ENCODE measurements at places on chromosomes 11 and 22. TPM values are rescaled to one million over a fixed set of nuclear protein-coding genes. Genes with fewer than 3 reads are reported as not detected.
A peak's percentile ranks its signal among the peaks of the same experiment; 100 is the strongest.

DNA sequence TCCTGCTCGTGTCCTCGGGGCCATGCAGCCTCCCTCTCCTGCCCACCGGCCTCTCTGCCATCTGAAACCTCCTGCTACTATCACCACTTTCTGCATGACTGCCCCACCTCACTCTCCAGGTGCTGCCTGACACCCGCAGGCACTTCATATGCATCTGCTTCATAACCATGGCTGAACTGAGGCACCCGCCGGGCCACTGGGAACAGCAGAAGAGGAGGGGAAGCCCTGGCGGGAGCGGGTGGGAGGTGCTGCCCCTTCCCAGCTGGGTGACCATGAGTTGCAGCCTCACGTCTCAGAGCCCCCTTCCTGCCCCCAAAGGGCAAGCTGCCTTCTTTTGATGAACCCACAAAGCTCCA, 21.7 kb upstream of the PICK1 start:
- H3K36me3 ChIP-seq: no peaks in the 10 kb centered on the region
- H3K27me3 ChIP-seq: no peaks in the 10 kb centered on the region
- H3K4me3 ChIP-seq: no peak overlapping the region
- H3K4me1 ChIP-seq: peaks cover 14% of the 10 kb centered on the region
- DNase-seq: peak; percentile 14

- H3K4me3 ChIP-seq: no peak overlapping the region
- H3K27ac ChIP-seq: no peak overlapping the region
- H3K4me1 ChIP-seq: peaks cover 9% of the 10 kb centered on the region
- H3K36me3 ChIP-seq: no peaks in the 10 kb centered on the region
- no peaks in the 10 kb centered on the region for H3K27me3 ChIP-seq
Measured at GRCh38 chr11:130725421-130726233, 190.7 kb downstream of the SNX19 start.

HSPB2 gene
- total RNA-seq: not detected

DNA sequence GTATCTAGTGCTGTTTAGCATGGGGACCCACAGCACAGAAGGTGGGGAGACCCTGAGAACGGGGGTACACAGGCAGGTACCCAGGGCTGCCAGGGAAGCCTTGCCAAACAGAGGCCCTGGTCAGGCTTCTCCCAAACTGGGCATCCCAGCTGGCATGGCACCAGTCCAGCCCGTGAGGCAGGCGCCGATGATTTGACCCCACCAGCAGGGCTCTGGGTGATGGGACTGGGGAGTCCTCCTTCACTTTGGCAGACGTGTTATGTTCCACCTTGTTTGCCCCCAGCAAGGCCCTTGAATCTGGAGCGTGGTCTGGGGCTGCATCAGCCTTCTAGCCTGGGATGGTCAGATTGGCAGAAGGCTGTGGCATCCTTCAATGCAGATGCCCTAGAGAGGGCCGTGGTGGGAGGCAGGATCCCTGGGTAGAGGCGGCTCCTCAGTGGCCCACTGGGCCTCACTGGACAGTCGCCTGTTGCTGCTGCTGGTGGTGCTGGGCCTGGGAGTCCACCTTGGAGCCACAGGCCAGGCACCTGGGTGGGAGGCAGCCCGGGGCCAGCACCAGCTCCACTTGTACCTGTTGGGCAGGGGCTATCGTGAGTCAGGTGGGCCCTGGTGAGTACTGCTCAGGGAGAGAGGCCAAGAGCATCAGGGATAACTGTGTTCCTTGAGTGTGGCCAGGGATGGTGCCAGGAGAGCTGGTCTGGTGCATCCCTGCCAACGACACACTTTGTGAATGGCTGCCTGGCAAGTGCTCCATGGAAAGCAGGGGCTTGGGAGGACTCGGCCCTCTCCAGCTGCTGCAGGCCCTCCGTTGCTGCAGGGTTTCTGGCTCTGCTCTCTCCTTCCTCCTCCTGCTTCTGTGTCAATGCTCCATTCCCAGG, 3.3 kb downstream of the ADORA2A start:
- peaks cover 2% of the 10 kb centered on the region for H3K27me3 ChIP-seq
- H3K4me3 ChIP-seq: no peak overlapping the region
- DNase-seq: no peak
- H3K27ac ChIP-seq: peak overlapping the region; percentile 72

- peak; percentile 97 for DNase-seq
- H3K27ac ChIP-seq: peak within 1 kb of the TSS; percentile 98
- peaks cover 55% of the 10 kb centered on the region for H3K4me1 ChIP-seq
- H3K27me3 ChIP-seq: no peaks in the 10 kb centered on the region
- H3K4me3 ChIP-seq: peak within 1 kb of the TSS; percentile 72
Measured at GRCh38 chr22:17158568-17159503, at the start of gene HDHD5. TSS of gene HDHD5 (minus strand) at chr22:17159277. CDS start at chr22:17159251, 26 bp downstream.

DNA sequence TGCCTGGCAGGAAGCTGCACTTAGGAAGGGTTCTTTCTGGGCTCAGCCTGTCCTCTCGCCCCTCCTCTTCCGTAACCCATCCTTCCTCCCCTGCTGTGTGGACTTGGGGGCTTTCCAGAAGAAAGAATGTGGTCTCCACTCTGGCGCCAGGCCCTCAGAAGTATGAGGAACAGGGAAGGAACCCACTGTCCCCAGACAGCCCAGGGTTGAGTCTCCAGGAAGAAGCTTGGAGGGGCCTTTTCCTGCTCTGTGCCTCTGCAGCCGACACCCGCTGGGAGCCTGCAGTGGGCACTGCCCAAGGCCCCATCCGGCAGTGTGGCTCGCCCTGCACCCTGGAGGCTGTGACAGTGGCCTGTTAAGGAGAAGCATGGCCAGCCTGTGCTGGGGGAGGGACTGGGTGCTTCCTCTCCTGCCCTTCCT, 112.6 kb downstream of the ST3GAL4 start:
- no peak overlapping the region for H3K4me3 ChIP-seq
- DNase-seq: no peak
- no peaks in the 10 kb centered on the region for H3K27me3 ChIP-seq

DNA sequence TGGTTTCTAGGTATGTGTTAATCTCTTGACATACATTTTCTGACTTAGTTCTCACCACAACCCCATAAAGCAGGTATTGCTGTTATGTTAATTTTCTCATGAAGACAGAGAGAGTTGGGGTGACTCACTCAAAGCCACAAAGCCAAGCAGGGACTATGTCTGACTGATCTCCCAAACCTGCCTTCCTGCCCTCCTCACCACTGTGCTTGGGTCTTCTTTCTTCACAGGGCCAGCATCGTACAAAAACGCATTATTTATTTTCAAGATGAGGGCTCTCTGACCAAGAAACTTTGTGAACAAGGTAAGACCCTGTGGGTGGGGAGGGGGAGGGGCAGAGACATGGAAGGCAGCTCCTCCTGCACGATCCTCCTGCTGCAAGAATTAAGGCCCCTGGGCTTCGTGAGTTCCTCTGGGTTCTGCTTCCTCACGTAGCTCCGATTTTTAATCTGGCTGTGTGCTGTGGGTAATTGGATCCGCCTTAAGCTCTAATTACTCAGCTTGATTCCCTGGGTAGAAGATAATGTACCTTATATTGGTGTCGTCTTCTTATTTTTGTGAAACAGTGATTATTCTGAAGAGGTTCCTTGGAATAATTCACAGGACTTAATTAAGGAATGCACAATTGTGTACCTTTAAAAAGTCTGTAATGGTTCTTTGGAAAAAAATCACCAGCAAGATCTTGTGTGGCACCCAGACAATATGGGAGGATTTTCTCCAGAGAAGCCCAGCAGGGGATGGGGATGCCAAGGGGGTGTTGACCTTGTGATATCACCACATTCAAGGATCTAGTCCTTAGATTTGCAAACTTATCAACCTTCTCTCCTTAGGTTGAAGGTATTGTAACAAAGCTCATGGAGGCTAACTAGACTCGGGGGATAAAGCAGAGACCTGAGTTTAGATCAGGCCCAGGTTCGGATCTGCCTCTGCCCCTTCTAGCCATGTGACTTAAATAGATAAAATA, 112.9 kb downstream of the SPON1 start:
- H3K27me3 ChIP-seq: no peaks in the 10 kb centered on the region
- H3K4me3 ChIP-seq: no peak overlapping the region
- peaks cover 14% of the 10 kb centered on the region for H3K4me1 ChIP-seq

GRCh38 chr22:19959587-19960490, 18.2 kb upstream of the TXNRD2 start:
- no peak for DNase-seq
- peaks cover 63% of the 10 kb centered on the region for H3K4me1 ChIP-seq
- no peaks in the 10 kb centered on the region for H3K27me3 ChIP-seq
- H3K27ac ChIP-seq: peak overlapping the region; percentile 48
- H3K36me3 ChIP-seq: peaks cover 18% of the 10 kb centered on the region

CHRM4 gene
- total RNA-seq: not detected

DNA sequence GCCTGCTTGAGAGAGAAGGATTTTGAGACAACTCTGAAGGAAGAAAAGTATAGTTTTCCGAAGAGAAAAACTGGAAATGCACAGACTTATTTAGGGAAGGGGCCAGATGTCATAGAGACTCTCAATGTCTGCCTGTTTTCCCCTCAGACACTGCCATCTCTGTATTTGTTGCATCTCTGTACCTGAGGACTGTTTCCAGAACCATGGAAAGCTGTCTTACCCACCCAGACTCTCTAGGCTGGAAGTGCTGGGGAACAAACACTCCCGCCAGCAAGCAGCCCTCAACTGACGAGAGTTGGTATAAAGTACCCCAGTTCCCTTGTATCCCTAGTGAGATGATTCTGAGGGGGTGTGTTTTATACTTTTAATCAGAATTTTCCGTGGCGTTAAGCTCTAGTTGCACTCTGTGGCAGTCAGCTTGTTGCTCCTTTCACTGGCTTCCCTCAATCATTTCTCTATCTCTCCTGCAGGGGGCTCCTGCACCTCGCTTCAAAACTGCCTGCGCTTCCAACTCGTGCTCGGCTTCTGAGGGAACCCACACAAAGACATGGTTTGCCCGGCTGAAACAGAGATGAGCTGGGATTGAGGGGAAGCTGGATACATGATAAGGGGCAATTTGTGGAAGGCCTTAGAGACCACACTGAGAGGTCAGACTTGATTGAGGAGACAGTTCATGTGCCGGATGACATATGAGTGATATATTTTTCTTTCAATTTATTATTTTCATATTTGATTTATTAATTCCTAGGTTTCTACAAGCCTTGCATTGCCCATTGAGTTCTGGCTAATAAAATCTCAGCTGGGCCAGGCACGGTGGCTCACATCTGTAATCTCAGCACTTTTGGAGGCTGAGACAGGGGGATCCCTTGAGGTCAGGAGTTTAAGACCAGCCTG, 36.9 kb upstream of the CLPB start:
- H3K4me3 ChIP-seq: no peak overlapping the region
- peak; percentile 67 for DNase-seq
- H3K36me3 ChIP-seq: no peaks in the 10 kb centered on the region
- peaks cover 11% of the 10 kb centered on the region for H3K27me3 ChIP-seq

OR52D1 gene
- total RNA-seq: not detected

POU2AF3 gene
- total RNA-seq: 3.1 TPM

GRCh38 chr11:93939084-93939760, 81.9 kb upstream of the HEPHL1 start:
- no peaks in the 10 kb centered on the region for H3K36me3 ChIP-seq
- H3K4me3 ChIP-seq: no peak overlapping the region
- H3K27me3 ChIP-seq: no peaks in the 10 kb centered on the region
- DNase-seq: no peak
- H3K27ac ChIP-seq: no peak overlapping the region

KRTAP5-7 gene
- not detected for total RNA-seq

RAB39A gene
- total RNA-seq: not detected

DNA sequence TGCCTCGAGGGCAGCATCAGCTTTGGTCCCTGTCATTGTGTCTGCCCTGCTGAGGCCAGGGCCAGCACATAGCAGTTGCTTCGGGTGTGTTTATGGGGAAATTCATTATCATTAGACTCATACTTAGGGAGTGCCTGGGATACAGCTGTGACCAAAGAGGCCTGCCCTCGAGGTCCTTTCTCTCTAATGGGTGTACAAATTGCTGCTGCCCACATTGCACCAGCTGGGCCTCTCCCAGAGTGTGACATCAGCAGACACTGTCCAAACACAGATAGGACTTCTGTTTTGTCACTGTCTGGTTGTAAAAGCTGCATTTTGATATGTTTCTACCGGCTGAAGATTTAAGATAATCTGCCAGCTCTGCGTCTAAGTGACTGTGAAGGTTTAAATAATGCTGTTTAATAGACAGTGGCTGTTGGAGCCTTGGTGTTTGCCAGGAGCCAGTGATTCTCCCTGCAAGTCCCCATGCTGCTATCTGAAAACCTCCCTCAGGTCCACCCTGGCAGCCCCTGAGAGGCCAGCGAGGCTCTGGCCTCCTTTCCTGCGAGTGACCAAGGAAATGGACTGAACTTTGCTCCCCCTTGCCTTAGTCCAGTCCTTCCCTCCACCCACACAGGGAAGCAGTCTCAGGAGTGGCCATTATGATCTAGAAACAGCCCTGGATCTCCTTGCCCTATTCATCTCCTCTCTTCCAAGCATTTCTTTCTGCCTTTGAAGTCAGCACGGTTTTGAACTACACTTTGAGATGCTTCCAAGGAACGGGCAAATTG, 505.2 kb downstream of the TBC1D22A start:
- no peak for DNase-seq
- H3K27me3 ChIP-seq: no peaks in the 10 kb centered on the region
- H3K4me3 ChIP-seq: no peak overlapping the region
- H3K27ac ChIP-seq: no peak overlapping the region

DNA sequence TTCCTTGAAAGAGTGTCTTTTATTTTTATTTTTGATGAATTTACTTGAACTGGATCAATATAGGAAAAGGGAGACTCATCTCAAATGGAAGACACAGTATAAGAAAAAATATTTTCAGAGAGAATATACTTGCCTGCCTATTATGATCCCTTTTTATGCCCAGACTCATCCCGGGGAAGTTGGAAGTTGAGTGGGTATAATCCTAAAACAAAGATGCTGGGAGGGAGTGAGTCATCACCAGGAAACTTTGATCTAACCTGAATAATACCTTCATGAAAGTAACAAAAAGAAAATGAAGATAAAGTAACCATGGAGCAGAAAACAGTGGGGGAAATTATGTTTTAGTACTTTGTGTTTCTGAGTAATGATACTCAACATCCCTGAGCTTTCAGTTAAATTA, 1514.0 kb downstream of the FAM181B start:
- no peaks in the 10 kb centered on the region for H3K27me3 ChIP-seq
- no peaks in the 10 kb centered on the region for H3K36me3 ChIP-seq
- H3K4me1 ChIP-seq: no peaks in the 10 kb centered on the region
- no peak overlapping the region for H3K27ac ChIP-seq
- no peak for DNase-seq
- H3K4me3 ChIP-seq: no peak overlapping the region

- peak overlapping the region; percentile 73 for H3K4me3 ChIP-seq
- H3K27ac ChIP-seq: peak overlapping the region; percentile 92
- H3K27me3 ChIP-seq: peaks cover 25% of the 10 kb centered on the region
- H3K4me1 ChIP-seq: peaks cover 25% of the 10 kb centered on the region
Measured at GRCh38 chr11:66287889-66288670, 863 bp downstream of the YIF1A start.

LRRC10B gene
- total RNA-seq: 0.43 TPM

YAP1 gene
- 400 TPM for total RNA-seq

- no peak for DNase-seq
- H3K27me3 ChIP-seq: no peaks in the 10 kb centered on the region
- no peaks in the 10 kb centered on the region for H3K36me3 ChIP-seq
- H3K4me1 ChIP-seq: peaks cover 7% of the 10 kb centered on the region
- H3K27ac ChIP-seq: no peak overlapping the region
Measured at GRCh38 chr11:15707194-15707593, 592.5 kb downstream of the INSC start.

- peaks cover 10% of the 10 kb centered on the region for H3K27me3 ChIP-seq
- H3K4me1 ChIP-seq: peaks cover 9% of the 10 kb centered on the region
- no peaks in the 10 kb centered on the region for H3K36me3 ChIP-seq
- DNase-seq: no peak
- no peak overlapping the region for H3K4me3 ChIP-seq
Measured at GRCh38 chr22:44405661-44406060, 92.4 kb downstream of the RTL6 start.
